MCF 10A (cell line): ENCODE measurements at places on chromosomes 2 and 18. TPM values are rescaled to one million over a fixed set of nuclear protein-coding genes. Genes with fewer than 3 reads are reported as not detected.

- no peaks in the 10 kb centered on the region for H3K36me3 ChIP-seq
- peaks cover 15% of the 10 kb centered on the region for H3K4me1 ChIP-seq
- no peaks in the 10 kb centered on the region for H3K27me3 ChIP-seq
- peak overlapping the region; percentile 5 for H3K27ac ChIP-seq
- no peak overlapping the region for H3K4me3 ChIP-seq
Observed at GRCh38 chr18:67386032-67386431, 130.5 kb downstream of the DSEL start.

- no peak for DNase-seq
- no peak overlapping the region for H3K4me3 ChIP-seq
- peak overlapping the region; percentile 31 for H3K27ac ChIP-seq
Observed at GRCh38 chr2:159157361-159158209, 128.9 kb downstream of the WDSUB1 start.

- DNase-seq = no peak
- peaks cover 33% of the 10 kb centered on the region for H3K4me1 ChIP-seq
- H3K27ac ChIP-seq = peak overlapping the region; percentile 61
- H3K4me3 ChIP-seq = no peak overlapping the region
- H3K36me3 ChIP-seq = no peaks in the 10 kb centered on the region
Observed at GRCh38 chr2:237870126-237870525, 10.7 kb downstream of the RAMP1 start.

DNA sequence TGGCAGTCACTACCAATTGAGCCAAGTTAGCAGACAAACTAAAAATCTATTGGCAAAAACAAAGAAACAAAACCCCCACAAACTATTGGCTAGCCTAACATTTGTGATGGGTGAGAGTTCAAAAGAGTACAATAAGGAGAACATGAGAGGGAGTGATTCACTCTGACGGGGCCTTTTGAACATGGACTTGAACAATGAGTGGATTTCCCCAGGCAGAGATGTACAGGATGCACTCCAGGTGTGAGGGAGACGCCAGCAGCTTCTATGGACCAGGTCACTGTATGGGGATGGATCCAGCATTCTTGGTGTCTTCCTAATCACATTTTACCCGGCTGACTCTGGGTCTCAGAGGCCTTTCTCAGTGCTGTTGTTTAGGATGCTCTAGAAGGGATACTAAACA, 167.5 kb upstream of the SMAD2 start:
- peak; percentile 29 for DNase-seq
- no peaks in the 10 kb centered on the region for H3K4me1 ChIP-seq
- H3K27ac ChIP-seq = no peak overlapping the region
- no peaks in the 10 kb centered on the region for H3K36me3 ChIP-seq

DNA sequence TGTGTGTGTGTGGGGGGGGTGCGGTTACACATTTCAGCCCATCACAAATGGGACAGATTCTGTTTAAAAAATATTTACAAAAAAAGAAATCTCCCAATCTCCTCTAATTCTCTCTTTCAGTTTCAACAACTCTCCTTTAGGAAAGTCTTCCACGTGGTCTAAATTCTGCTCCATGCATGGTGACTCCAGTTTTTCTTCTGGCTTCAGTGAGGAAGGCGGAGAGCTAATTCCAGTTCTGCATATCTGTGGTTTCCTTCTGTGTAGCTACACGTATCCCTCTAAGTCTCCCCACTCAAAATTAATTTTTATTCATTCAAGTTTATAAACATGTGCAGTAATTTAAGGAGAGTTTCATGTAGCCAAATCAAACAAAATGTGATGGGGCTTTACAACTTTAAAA, 111.6 kb downstream of the SLC4A3 start:
- no peaks in the 10 kb centered on the region for H3K4me1 ChIP-seq
- H3K4me3 ChIP-seq = no peak overlapping the region
- H3K36me3 ChIP-seq = no peaks in the 10 kb centered on the region
- no peak for DNase-seq

- H3K4me1 ChIP-seq = peaks cover 40% of the 10 kb centered on the region
- peaks cover 5% of the 10 kb centered on the region for H3K36me3 ChIP-seq
- H3K27ac ChIP-seq = peak overlapping the region; percentile 96
Observed at GRCh38 chr2:144659731-144660275, 139.9 kb upstream of the ZEB2 start.

GRCh38 chr2:200603972-200604371, 18.2 kb downstream of the AOX1 start:
- H3K27ac ChIP-seq = peak overlapping the region; percentile 95
- peaks cover 32% of the 10 kb centered on the region for H3K4me1 ChIP-seq
- no peaks in the 10 kb centered on the region for H3K36me3 ChIP-seq
- H3K4me3 ChIP-seq = peak overlapping the region; percentile 13
- H3K27me3 ChIP-seq = no peaks in the 10 kb centered on the region

DNA sequence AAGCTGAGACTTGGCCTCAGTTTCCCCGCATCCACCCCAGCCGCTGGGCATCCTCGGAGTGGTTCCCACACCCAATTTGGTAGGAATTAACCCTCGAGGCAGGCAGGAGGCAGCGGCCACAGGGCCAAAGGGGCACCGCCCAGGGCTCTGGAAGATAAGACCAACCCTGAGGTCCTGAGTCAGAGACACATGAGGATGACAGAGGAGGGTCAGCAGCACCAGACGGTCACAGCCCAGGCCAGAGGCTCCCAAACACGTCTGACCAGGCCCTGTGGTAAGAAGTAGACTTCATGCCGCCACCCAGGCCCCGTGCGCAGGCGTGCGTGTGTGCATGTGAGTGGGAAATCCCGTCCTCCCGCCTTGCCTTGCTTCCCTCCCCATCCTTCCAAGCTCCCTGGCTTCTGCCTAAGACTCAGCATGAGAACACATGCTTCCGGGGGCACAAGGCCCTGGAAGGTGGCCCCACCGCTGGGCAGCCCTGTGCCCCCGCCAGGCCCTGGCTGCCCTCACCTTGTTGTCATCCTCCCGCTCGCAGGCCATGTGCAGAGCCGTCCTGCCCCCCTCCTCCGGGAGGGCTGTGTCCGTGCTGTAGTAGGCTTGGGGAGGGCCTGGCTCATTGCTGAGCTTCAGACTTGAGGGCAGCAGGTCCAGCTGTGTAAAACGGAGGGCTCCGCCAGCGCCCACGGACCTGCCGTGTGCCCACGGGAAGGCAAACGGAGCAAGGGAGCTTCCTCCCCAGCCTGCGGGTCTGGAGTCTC, 46.3 kb downstream of the ANKMY1 start:
- H3K27ac ChIP-seq = no peak overlapping the region
- no peak for DNase-seq
- peaks cover 12% of the 10 kb centered on the region for H3K4me1 ChIP-seq
- H3K4me3 ChIP-seq = no peak overlapping the region
- no peaks in the 10 kb centered on the region for H3K27me3 ChIP-seq

DNA sequence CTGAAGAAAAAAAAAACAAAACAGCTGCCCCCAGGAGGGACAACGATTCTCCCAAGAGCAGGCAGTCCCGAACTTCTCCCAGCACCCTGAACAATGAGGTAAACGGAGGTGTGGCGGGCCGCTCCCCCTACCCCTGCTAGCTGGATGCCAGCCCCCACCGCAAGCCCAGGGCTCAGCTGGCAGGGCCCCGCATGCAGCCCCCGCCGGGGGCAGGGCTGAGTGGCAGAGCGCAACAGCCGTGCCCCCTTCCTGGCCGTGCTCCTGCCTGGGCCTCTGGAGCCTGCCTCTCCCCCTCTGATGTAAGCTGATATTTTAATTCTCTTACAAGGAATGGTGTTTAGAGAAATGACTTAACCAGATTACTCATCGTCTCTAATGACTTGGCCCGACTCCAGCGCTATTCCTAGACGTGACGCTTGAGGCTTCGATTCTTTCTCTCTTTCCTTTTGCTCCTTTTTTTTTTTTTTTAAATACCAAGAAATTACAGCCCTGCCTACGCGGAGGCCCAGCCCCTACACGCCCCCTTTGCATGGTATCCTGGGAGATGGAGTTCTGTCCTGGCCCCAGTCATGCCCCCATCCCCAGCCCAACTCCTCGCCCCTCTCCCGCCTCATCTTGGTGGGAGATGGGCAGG, 4.6 kb upstream of the ARID5A start:
- peak overlapping the region; percentile 73 for H3K27ac ChIP-seq
- H3K4me1 ChIP-seq = peaks cover 22% of the 10 kb centered on the region
- peak overlapping the region; percentile 66 for H3K4me3 ChIP-seq
- H3K36me3 ChIP-seq = no peaks in the 10 kb centered on the region
- peaks cover 15% of the 10 kb centered on the region for H3K27me3 ChIP-seq

SERPINB8 gene
- total RNA-seq = 54.1 and 58.0 TPM in 2 replicates
